HFFc6 (cell line): ENCODE measurements at places on chromosomes 2 and 18.

- no peak for DNase-seq
Observed at GRCh38 chr18:21826641-21827302, 86.2 kb downstream of the MIB1 start.

- peak; percentile 4 for DNase-seq
Observed at GRCh38 chr18:49020621-49021021, 69.9 kb upstream of the SMAD7 start.

- no peak for DNase-seq
Observed at GRCh38 chr2:138071720-138072719, 107.7 kb downstream of the HNMT start.

DNA sequence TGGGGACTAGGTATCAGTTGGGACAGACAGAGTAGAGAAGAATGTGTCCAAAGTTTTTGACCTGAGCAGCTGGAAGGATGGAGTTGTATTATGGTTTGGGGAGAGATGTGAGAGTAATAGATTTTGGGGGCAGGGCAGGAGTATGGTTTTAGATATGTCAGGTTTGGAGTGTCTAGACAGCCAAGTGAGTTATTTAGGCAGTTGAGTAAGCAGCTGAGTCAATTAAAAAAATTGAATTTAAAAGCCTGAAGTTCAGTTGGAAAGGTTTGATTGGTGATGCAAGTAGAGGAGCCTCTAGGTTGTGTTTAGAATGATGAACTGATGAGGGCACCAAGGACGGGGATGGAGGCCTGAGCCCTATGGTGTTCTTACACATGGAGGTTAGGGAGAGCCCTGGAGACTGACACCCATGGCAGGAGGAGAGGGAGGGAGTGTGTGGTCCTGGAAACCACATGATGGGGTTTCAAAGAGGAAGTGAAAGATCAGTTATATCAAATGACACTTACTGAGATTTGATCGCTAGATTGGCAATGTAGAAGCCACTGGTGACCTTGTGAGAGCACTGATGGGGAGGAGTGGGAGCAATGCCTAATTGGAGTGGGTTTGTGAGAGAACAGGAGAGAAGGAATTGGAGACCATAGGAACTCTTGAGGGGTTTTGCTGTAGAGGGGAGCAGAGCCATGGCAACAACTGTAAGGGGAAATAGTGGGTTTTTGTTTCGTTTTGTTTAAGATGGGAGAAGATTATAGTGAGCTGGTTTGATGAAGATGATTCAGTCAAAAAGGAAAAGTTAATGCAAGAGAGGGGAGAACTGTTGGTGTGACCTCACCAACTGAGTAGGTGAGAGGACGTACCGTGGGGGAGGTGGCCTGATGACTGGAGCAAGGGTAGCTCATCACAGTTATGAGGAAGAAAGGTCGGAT lies 10.3 kb downstream of the ITGA6 start:
- DNase-seq = no peak

GRCh38 chr2:23622466-23622865 lies 237.5 kb downstream of the KLHL29 start:
- no peak for DNase-seq

GRCh38 chr2:239870276-239870675 lies 154.9 kb downstream of the NDUFA10 start:
- no peak for DNase-seq

DNA sequence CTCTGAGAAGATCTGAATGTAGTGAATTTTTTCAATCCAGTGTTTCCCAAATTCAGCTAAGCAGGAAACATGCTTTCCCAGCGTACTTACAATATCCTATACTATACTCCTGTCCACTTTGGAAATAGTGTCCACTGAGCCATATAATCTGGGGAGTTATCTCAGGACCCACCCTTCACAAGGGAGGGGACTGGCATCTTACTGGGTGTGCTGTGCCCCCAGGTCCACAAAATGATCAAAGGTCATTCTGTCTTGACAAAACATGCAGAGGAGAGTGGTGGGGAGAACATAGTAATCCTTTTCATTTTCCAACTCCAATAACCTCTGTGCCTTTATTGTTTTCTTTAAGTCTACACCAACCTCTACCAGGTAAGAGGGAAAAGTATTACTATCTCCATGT lies 79.8 kb upstream of the DAPL1 start:
- DNase-seq = no peak

GRCh38 chr2:151498178-151498577 lies 88.5 kb downstream of the RIF1 start:
- no peak for DNase-seq

- DNase-seq = peak; percentile 33
Observed at GRCh38 chr2:218010140-218010983, 7.6 kb upstream of the TNS1 start.

DNA sequence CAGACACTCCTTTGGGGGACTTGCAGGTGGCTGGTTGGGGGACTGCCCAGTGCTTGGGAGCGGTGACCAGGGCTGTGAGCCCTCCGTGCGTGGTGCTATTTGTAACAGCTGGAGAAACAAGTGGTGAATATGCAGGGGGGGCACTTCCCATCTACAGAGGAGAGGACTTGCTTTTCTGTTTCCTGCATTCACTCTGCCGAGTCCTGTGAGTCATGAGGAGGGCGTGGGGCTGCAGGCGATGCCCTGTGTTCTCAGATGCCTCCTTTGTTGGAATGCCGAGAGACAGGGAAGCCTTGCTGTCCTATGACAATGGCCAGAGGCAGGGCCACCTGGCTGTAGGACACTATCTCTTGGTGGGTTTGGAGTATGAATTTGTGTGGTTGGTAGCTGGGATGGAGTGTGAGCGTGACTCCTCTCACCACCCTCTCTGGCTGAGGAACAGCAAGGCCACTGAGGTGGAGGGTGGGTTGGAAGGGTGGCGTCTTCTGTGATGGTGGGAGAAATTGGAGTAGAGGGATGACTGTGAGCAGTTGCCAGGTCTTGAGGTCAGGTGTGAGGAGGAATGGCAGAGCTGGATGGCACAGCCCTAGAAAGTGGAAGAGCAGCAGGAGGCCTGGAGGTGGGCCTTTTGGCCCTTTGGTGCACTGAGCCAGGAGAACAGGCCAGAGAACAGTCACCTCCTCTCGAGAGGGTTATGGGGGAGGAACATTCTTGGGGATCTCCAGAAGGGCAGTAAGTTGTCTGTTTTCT lies 24.3 kb downstream of the FHOD3 start:
- peak; percentile 48 for DNase-seq

DNA sequence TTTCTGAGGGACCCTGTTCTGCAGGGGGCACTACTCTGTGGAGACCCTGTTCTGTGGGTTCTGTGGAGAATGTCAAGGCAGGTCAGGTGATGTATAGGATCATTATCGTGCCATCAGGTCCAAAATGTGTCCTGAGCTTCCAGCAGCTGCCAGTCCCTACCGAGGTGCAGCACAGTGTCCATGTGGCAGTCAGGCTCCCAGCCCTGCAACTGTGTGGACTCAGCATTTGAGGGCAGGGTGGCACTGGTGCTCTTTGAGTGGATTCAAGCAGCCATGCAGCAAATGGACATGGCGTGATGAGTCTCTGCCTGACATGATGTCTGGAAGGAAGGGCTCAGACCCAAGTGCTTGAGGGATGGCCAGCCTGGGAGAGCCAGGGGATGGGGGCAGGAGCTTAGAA lies 35.0 kb downstream of the STK25 start:
- no peak for DNase-seq

DNA sequence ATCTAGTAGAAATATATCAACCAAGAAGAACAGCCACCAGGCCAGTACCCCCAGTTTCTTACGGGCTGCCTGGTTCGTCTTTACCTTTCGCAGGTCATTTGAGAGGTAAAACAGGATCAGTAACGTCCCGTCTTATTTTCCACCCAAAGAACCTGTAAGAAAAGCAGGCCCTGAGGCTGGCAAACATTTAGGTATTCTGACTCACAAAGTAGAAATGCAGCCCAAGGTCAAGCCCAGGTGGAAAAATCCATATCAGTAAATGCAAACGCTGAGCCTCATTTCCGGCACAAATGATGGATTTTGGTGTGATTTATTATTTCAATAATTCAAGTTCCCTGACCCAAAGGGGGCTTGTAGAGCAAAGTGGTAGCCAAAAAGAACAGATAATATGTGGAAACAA lies 171.2 kb downstream of the ZNF516 start:
- no peak for DNase-seq

DNA sequence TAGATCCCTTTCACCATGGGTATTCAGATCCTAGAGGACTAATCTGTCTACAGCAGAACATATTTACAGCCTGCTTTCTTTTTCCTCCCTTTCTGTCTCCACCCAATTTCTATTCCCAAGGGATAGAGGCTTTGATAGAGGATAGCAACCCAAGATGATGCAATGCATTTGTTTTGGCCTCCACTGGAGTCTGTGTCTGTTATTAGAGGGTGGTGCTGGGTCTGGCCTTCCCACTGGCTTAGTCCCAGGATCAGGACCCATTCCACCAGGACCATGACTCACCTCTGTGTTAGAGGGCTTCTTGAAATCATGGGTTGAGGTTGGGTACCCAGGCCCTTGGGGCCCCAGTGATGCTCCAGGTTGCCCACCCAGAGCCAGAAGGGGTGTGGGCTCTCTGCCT lies 239.7 kb upstream of the TNP1 start:
- no peak for DNase-seq

GRCh38 chr2:165293440-165294420 lies 54.5 kb downstream of the SCN2A start:
- DNase-seq = peak; percentile 93

- no peak for DNase-seq
Observed at GRCh38 chr2:176368349-176368748, 99.1 kb downstream of the MTX2 start.

GRCh38 chr2:231227310-231228162 lies 29.1 kb downstream of the ARMC9 start:
- DNase-seq = peak; percentile 83

GRCh38 chr2:203886661-203887151 lies 19.1 kb downstream of the CTLA4 start:
- no peak for DNase-seq

- DNase-seq = peak; percentile 44
Observed at GRCh38 chr2:31402388-31402787, 12.2 kb downstream of the XDH start.

- DNase-seq = no peak
Observed at GRCh38 chr18:78765142-78765541, 214.5 kb upstream of the SALL3 start.
